ENCODE measurements at places on chromosomes 16 and 17.

GRCh38 chr16:2469399-2470233 lies 1.5 kb upstream of the NTN3 start:
- no peak for DNase-seq

DNA sequence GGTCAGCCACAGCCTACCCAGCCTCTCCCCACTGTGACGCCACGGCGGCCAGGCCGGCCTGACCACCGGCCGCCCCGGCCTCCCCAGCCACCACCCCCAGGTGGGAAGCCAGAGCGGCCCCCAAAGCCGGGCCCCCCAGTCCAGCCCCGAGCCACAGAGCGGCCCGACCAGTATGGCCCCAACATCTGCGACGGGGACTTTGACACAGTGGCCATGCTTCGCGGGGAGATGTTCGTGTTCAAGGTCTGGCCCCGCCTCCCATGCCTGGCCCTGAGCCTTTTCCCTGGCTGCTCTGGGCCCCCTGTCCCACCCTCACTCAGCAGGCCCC lies 16.0 kb downstream of the MMP15 start:
- no peak for DNase-seq

DNA sequence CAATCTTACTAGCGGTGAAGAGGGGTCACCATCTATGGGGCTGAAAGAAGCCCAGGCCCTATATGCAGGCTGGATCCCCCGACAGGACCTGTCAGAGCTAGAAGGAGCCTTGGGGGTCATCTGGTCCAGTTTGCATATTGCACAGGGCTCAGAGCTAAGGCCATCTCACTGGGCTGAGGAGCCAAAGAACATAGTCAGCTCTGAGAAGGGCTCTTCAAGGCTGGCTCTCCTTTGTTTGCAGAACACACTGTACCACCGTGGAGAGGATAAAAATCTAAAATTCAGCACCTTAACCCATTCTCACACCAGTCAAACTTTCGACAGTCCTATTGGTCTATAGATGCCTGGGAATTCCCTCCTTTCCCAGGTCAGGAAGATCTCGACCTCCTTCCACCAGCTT lies 24.2 kb downstream of the WNT3 start:
- no peak for DNase-seq

DNA sequence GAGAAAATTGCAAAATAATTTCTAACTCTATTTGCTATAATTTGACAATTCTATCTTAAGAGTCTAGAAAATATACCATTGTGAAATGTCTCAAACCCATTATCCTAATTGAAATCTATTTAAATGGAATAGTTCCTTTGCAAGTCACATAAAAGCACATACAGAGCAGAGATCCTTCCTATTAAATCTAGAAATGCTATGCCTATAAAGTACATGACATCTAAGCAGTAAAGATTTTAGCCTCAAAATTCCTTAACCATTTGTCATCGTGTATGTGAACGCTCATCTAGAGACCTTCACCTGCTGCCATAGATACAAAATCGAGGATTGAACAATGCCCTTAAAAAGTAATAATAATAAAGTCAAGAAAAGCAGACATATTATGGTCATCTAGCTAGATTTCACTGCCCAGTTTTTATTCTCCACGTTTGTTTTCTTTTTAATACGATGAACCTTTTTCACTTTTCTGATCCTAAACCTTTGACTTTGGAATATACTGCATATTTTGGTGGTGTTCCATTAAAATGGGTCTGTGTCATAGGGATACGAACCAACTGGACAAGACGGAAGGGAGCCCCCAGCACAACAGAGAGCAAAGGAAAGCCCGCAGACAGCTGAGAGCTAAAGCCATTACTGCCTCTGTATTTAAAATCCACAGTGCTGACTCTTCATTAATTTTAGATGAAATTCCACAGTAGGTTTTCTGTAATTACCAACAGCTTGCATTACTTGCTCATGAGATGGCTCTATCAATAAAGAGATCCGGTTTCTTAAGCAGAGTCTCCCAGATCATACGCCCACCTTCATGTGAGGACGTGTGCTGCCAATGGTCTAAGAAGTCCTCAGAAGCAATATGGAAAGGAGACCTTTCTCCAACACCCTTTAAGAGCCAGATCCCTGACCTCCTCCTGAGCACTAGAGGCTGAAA lies 17.6 kb downstream of the TEX2 start:
- DNase-seq, result no peak

Measured in nephron progenitor cell (in vitro differentiated cells).